Central memory CD4-positive, alpha-beta T cell (primary cell): ENCODE measurements at places on chromosomes 7 and 10.

DNA sequence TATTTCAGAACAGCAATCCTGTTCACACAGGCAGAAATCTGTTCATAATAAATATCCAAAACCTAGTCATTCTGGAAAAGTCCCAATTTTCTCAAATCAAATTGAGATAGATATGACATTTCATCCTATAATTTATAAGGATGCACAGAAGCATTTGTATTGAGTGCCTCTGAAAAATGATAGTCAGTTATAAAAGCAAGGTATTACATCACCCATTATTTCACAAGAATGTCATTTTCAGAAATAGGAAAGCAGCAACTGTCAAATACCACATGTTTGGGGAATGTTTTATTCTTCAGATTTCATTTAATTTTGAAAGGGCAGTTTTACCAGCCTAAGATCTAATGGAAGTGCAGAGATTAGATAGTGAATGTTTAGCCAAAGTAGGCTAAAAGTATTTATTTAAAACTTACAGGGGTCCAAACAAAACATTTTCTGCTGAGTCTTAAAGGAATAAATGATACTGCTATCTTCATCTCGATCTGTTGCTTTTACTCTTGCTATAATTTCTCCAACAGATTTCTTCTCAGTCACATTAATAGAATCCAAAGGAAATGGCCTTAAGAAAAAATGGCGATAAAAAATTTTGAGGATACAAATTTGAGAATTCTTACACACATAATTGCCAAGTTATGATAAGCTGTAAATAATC, 185.8 kb downstream of the HGF start:
- no peak for DNase-seq

- DNase-seq = no peak
Measured at GRCh38 chr7:125255810-125256209, 326.2 kb upstream of the POT1 start.

DNA sequence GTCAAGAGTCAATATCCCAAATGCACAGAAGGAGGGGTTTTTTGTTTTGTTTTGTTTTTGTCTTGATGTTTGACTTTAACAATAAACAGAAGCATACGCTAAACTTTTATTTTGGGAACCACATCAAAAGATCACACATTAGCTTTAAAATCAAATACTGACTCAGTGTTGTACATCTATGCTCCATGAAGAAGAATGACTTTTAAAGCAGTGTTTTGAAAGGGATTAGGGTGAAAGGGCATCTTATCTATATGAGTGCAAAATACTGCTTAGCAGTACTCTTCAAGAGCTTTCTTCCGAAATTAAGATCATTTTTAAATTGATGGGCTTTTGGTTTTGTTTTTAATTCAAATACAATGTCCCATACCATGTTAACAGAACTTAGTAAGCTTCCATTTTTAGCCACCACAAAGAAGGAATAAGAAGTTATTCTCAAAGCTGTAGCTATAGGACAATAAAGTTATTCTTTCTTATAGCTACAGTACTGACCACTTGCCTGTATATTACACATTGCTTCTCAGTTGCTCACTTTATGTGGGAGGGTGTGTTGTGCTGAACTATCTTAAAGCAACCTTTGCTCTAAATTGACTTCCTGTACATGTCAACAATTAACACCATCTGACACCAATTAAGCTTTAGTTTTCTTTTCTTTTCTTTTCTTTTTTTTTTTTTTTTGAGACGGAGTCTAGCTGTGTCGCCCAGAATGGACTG, 144.3 kb upstream of the KAT6B start:
- DNase-seq = no peak

GRCh38 chr7:105268511-105269392, 120.0 kb downstream of the SRPK2 start:
- peak; percentile 35 for DNase-seq

DNA sequence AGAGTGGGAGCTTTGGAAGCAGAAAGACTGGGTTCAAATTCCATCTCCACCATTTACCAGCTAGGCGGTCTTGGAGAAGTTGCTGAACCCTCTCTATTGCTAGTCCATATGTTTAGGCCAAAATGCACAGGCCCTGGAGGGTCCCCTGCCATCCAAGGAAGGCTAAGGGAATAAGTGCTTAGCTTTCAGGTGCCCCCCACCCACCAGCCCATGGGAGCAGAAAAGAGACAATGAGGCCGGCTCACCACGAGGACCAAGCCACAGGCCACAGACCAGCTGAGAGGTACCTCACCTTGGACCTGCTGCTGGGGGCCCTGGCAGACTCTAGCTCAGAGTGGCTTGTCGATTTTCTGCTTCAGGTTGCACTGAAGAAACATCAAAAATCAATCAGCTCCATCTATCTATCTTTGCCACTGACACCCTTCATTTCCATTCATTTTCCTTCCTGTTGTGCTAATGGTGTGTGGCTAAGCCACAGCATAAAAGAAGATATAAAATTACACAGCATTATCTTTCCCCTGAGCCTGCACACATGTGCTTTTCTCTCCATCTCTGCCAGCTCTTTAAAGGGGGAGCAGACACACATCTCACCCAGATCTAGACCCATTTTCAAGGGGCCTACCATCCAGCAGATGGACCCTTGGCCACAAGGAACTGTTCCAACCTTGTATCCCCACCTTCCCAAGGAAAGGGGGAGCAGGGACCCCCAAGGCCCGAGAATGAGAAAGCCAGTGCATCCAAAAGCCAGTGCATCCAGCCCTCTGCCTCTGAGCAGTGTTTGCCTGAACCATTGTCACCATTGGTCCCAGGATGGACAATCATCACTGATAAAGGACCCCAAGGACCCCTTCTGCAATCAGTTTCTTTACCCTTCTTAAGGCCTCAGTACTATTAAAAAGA, 65.4 kb downstream of the GRID1 start:
- DNase-seq = no peak
